ENCODE measurements at places on chromosomes 6 and 20. TPM values are rescaled to one million over a fixed set of nuclear protein-coding genes. Genes with fewer than 3 reads are reported as not detected.

- H3K4me1 ChIP-seq = peaks cover 25% of the 10 kb centered on the region
- no peaks in the 10 kb centered on the region for H3K27me3 ChIP-seq
- no peaks in the 10 kb centered on the region for H3K36me3 ChIP-seq
- H3K4me3 ChIP-seq = peak overlapping the region; percentile 49
- DNase-seq = no peak
These were observed 507.3 kb upstream of the CITED2 start for GRCh38 chr6:139881728-139882211.

DNA sequence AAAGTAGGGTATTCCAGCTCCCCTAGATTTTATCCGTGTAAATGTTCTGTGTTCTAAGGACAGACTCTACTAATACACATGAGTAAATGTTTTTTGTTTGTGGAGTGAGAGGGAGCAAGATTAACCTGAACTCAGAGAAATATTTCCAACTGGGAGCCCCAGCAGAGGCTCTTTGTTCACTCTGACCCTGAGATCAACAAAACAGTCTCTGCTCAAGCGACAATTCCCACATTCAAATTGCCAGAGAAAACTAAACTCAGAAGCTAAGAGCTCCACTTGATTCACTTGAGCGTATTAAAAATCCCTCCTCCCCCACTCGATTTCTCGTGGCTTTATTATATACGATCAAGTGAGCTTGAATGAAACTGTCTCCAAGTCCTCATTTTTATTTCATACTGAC lies 413.9 kb upstream of the JARID2 start:
- H3K4me3 ChIP-seq = no peak overlapping the region
- no peaks in the 10 kb centered on the region for H3K27me3 ChIP-seq
- H3K36me3 ChIP-seq = no peaks in the 10 kb centered on the region

DNA sequence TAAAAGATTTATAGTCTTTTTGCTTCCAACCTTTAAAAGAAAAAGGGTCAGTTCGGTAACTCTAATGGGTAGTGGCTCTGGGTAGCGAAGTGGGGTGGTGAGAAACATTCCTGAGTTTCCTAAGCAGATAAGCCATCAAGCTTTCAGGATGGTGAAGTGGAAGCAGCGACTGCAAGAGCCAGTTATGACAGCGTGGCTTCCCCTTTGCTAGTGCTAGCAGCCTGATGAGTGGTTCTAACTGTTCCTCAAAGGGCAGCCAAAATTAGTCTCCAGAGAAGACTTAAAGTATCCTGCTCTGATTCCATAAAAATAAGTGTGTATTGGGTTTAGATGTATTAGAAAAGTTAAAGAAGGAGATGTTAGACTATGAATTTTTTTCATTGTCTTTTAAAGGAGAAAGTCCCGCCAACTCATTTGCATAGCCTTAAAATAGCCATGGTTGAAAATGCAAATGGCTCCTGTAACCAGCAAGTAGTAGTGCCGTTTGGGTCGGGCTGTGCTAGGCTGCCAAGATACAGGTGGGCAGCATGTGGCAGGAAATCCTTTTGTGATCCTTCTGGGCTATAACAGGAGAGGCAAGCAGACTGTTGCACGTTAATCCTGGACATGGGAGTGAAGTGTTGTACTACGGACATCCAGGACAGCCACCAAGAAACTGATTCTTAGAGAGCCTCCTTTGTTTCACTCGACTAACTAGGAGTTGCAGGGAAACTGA lies 18.0 kb downstream of the ELOVL2 start:
- H3K27ac ChIP-seq = no peak overlapping the region
- H3K36me3 ChIP-seq = no peaks in the 10 kb centered on the region
- no peak overlapping the region for H3K4me3 ChIP-seq
- peaks cover 1% of the 10 kb centered on the region for H3K4me1 ChIP-seq
- DNase-seq = no peak

DNA sequence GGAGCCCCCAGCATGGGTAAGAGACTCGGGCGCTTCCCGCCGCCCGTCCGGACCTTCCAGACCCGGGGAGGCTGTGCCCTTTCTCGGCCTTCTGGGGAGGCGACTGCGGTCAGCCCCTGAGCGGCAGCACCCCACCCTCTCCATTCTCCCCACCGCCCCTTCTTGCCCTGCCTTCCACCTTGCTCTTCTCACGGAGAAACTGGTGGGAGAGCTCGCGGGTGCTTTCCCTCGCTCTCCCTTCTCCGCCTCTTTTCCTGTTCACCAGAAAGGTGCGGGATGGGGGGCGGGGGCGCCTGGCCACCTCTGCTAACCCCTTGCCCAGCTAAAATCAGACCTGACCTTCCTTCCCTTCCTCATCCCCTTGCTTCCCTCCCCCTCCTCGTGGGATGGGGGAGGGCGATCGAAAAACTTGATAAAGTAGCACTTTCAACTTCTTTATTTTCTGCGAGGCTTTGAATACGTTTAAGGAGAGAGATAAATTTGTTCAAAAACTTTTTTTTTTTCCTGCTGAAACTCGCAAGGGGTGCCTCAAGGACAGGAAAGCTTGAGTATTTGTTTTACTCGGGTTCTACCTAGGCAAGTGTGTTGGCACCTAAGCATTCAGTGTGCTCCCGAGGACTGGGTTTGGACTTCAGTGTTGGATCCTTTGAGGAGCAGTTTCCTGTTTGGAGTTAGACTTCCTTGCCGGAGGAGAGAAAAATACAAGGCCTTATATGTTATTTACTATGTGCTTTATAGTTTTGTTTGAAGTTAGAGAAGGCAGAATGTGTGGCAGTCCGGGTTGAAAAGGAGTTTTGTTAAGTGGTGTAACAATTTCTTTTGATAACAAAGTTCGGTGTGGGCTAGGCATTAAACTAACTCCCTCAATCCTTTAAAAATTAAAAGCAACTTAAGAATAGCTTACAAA lies 897 bp downstream of the CD2AP start:
- H3K27ac ChIP-seq = peak overlapping the region; percentile 76
- DNase-seq = no peak
- peak overlapping the region; percentile 66 for H3K4me3 ChIP-seq
- H3K27me3 ChIP-seq = no peaks in the 10 kb centered on the region
- peaks cover 12% of the 10 kb centered on the region for H3K4me1 ChIP-seq

DNA sequence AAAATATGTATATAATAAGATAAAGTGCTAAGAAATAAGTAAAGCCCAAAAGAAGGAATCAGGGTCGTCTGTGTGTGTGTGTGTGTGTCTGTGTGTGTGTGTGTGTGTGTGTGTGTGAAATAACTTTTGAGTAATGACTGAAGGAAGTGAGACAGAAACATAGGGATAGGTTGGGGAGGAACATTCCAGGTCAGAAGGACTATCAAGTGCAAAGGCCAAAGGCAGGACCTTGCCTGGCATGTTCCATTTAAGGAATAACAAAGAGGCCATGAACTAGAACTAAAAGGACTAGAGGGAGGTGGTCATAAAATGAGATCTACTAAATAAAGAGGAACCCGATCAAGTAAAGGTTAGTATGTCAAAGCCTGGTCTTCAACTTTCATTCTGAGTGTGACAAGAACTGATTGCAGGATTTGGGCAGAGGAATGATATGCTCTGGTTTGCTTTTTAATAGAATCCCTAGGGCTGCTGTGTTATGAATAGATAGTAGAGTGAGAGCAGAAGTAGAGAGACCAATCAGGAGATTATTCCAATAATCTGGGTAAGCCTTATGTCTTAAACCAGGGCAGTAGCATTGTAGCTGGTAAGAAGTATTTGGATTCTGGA lies 6.9 kb downstream of the ENPP3 start:
- H3K4me3 ChIP-seq = no peak overlapping the region
- no peaks in the 10 kb centered on the region for H3K36me3 ChIP-seq
- H3K4me1 ChIP-seq = no peaks in the 10 kb centered on the region
- DNase-seq = no peak

DNA sequence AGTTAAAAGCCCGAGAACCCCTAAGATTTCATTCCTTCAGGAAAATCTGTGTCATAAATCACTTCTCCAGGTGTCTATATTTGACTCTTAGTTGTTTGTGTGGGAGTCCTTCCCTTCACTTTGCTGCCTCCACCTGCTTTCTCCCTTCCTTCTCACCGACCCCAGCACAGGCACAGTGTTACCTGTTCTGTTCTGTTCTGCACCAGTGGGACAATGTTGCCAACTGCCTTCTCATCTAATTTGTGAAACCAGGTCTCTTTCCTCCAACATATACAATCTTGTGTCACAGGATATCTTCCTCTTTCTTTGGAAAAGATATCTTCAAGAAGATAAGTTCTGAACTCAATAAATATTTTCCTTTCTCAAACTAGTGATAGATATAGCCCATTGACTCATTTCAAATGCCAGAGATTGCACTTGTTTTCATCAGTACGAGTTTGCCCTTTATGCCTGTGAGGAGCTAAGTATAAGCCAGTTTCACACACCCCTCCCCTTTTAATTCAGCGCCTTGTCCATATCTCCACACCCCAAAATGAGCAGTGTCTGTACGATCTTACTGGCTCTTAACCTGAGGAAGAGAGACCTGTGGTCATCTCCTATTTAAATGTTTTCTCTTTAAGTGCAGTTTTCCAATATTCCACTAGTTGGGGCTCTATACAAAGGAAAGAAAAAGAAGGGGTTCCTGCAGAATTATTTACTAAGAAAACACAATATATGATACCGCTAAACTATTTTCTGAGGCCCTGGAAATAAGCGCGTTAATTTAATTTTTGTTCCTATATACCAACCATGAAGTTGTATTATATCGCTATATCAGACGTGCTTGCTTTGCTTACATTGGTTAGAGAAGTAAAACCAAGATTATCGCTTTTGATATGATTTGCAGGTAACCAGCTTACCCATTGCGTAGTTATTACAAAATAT lies 81.6 kb upstream of the PREP start:
- H3K4me3 ChIP-seq = peak overlapping the region; percentile 5
- no peak overlapping the region for H3K27ac ChIP-seq
- no peaks in the 10 kb centered on the region for H3K36me3 ChIP-seq
- H3K4me1 ChIP-seq = no peaks in the 10 kb centered on the region

DNA sequence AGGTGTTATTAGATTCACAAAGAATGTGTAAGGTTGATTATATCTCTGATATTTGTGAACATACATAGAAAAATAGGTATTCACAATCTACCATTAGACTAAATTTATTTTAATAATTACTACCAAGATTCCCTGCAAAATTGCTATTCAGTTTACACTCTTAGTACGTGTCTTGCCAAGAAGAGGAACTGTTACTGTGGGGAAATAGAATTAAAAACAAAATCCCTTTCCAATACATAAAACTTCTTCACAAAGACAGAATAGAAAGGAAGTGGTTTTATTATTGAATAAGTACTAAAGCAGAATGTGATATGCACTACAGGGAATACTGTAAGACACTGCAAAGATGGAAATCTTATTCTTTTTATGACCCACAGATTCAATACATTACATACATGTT lies 17.0 kb downstream of the RAB32 start:
- no peaks in the 10 kb centered on the region for H3K36me3 ChIP-seq
- no peak for DNase-seq
- H3K27ac ChIP-seq = no peak overlapping the region
- H3K27me3 ChIP-seq = no peaks in the 10 kb centered on the region
- H3K4me1 ChIP-seq = no peaks in the 10 kb centered on the region

- no peak overlapping the region for H3K4me3 ChIP-seq
- peaks cover 58% of the 10 kb centered on the region for H3K4me1 ChIP-seq
- H3K27me3 ChIP-seq = no peaks in the 10 kb centered on the region
- H3K36me3 ChIP-seq = no peaks in the 10 kb centered on the region
These were observed 81.4 kb downstream of the JARID2 start for GRCh38 chr6:15327271-15327670.

DNA sequence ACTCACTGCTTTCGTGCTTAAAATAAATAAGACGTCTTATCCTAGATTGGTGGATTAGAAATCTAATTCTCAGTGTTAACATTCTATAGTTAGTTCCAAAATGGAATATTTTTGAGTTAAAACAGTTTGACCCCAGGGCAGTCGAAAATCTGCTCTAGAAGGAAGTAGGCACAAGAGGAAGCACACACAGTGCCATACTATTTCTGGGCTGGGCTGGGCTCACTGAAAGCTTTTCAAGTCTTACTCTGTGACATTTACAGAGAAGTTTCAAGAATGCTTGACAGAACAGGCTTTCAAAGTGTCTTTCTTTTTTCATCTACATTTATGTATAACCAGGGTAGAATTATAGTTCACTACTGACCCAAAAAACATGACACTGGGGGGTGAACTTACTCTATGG lies 209.8 kb downstream of the SOD2 start:
- no peaks in the 10 kb centered on the region for H3K27me3 ChIP-seq
- no peaks in the 10 kb centered on the region for H3K36me3 ChIP-seq
- no peak for DNase-seq
- no peaks in the 10 kb centered on the region for H3K4me1 ChIP-seq

- H3K4me3 ChIP-seq = no peak overlapping the region
- no peaks in the 10 kb centered on the region for H3K4me1 ChIP-seq
These were observed 13.6 kb upstream of the TCF15 start for GRCh38 chr20:623704-624103.

- no peaks in the 10 kb centered on the region for H3K4me1 ChIP-seq
- no peak for DNase-seq
- H3K36me3 ChIP-seq = no peaks in the 10 kb centered on the region
- H3K27ac ChIP-seq = no peak overlapping the region
These were observed 705.0 kb downstream of the EPHA7 start for GRCh38 chr6:92714346-92714745.

GRCh38 chr6:43478008-43478372 lies 620 bp downstream of the TJAP1 start:
- H3K27ac ChIP-seq = peak overlapping the region; percentile 87
- no peak for DNase-seq
- no peaks in the 10 kb centered on the region for H3K27me3 ChIP-seq
- peaks cover 18% of the 10 kb centered on the region for H3K36me3 ChIP-seq

GRCh38 chr20:51702556-51702955 lies 65.6 kb downstream of the ATP9A start:
- no peak for DNase-seq
- no peaks in the 10 kb centered on the region for H3K36me3 ChIP-seq
- no peak overlapping the region for H3K27ac ChIP-seq
- H3K4me3 ChIP-seq = no peak overlapping the region
- no peaks in the 10 kb centered on the region for H3K4me1 ChIP-seq

DNA sequence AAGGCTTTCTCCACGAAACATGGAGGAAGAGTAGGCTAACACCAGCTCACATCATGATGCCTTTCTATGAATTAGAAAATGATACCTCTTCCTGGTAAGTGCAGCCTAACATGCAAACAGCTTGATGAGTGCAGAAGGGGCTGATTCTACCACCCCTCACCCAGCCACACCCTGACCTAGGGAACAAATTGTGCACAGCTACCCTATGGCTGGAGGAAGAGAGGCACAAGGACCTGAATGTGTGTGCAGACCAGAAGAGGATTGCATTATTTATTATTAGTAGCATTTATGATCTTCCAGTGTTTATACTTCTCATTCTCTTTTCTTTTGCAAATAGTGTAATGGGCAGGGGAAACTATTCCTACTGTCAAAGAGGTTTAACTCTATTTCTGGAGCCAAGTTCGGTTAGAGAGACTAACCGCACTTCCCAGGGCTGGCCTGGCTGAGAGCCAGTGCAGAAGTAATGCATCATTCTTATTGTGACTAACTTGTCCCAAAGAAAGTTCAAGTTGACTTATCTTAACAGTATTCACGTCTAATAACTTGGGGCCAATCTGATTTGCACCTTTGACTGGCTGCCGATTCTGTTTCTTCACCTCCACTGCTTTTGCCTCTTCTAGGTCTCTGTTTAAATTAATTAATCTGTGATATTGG lies 237.5 kb downstream of the CD83 start:
- no peaks in the 10 kb centered on the region for H3K4me1 ChIP-seq
- H3K4me3 ChIP-seq = no peak overlapping the region
- DNase-seq = peak; percentile 50
- H3K36me3 ChIP-seq = no peaks in the 10 kb centered on the region
- H3K27me3 ChIP-seq = no peaks in the 10 kb centered on the region

Gene PARD6B
- polyA plus RNA-seq = 0.97 TPM

Gene ENPP1
- polyA plus RNA-seq = 1.2 TPM

Gene SLC26A8
- polyA plus RNA-seq = not detected

Gene BHLHE23
- not detected for polyA plus RNA-seq

Gene ELOVL2
- polyA plus RNA-seq = 0.57 TPM

Gene OTOR
- polyA plus RNA-seq = not detected

Gene FOXO3
- polyA plus RNA-seq = 35.8 TPM

Data from psoas muscle (tissue), 8 donors.